ENCODE measurements at places on chromosomes 3 and 15.

DNA sequence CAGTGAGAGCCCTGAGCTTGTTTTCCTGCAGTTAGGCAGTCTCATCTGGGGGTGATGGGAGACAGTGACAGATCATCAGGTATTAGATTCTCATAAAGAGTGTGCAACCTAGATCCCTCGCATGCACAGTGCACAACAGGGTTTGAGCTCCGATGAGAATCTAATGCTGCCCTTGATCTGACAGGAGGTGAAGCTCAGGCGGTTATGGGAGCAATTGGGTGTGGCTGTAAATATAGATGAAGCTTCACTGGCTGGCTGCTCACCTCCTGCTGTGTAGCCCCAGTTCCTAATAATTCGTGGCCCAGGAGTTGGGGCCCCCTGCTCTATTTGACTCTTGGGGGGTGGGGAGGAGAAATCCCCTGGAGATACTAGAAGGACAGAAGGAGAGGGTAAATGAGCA lies 309.4 kb upstream of the STT3B start:
- H3K4me3 ChIP-seq: peak overlapping the region; percentile 32
- DNase-seq: no peak
- H3K36me3 ChIP-seq: peaks cover 27% of the 10 kb centered on the region
- H3K27me3 ChIP-seq: no peaks in the 10 kb centered on the region
- peak overlapping the region; percentile 85 for H3K27ac ChIP-seq

DNA sequence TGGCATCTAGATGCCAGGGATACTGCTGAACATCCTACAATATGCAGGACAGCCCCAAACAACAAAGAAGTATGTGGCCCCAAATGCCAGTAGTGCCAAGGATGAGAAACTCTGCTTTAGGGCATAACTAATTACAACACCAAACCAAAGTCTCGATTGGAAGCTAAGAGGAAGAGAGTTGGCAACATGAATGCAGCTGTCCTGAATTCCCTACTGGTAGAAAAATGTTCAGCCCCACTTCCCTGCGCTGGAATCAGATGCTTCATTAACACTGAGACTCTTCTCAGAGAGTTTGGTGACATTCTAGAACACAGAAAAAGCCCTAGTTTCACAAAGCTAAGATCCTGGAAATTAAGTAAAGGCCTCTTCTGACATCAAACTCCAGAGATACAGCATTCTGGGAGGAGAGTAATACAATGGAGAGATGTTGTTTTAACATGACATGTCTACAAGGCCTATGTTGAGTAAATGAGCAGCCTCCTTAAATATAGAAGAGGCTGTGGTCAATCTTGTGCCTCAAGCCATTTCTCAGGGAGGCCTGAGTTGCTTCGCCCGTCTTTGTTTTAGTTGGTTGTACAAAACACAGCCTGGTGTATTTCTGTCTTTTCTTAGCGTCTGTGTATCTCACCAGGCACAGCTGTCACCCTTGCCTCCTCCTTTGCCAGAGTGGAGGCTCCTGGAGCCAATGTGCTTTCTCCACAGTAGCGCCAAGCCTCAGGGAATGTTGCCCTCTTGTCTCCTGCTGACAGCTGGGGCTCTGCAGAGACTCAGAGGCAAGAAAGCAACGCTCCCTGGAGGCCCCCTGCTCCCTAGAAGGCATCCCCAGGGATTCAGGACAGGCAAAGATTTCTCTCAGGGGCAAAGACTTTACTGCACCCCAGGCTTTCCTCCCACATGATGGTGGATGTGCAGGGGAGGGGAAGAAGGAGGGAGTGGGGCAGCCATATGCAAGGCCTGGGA lies 25.1 kb upstream of the CTNNB1 start:
- H3K36me3 ChIP-seq: no peaks in the 10 kb centered on the region
- peaks cover 12% of the 10 kb centered on the region for H3K27me3 ChIP-seq
- H3K4me1 ChIP-seq: no peaks in the 10 kb centered on the region
- H3K27ac ChIP-seq: no peak overlapping the region
- no peak overlapping the region for H3K4me3 ChIP-seq
- DNase-seq: no peak

GRCh38 chr3:81295906-81296577 lies 465.4 kb downstream of the GBE1 start:
- no peaks in the 10 kb centered on the region for H3K27me3 ChIP-seq
- no peaks in the 10 kb centered on the region for H3K36me3 ChIP-seq
- no peak overlapping the region for H3K4me3 ChIP-seq
- H3K27ac ChIP-seq: no peak overlapping the region

DNA sequence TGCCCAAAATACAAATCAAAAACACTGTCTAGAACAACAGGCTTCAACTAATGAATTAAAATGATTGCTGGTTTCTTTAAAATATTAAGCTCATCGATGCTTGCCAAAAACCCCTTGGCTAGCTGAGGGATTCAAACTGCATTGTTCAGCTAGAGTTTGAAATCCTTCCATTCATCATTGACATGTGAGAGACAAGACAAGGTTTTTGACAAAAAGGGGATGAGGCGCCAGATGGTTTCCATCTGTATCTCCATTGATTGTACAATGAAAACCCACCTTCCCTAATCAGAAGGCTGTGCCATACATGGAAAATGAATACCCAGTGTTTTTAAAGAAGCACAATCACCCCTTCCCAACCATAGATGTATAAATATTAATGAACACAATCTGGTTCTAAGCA lies 67.8 kb downstream of the THRB start:
- no peaks in the 10 kb centered on the region for H3K27me3 ChIP-seq
- no peaks in the 10 kb centered on the region for H3K4me1 ChIP-seq
- H3K4me3 ChIP-seq: no peak overlapping the region

DNA sequence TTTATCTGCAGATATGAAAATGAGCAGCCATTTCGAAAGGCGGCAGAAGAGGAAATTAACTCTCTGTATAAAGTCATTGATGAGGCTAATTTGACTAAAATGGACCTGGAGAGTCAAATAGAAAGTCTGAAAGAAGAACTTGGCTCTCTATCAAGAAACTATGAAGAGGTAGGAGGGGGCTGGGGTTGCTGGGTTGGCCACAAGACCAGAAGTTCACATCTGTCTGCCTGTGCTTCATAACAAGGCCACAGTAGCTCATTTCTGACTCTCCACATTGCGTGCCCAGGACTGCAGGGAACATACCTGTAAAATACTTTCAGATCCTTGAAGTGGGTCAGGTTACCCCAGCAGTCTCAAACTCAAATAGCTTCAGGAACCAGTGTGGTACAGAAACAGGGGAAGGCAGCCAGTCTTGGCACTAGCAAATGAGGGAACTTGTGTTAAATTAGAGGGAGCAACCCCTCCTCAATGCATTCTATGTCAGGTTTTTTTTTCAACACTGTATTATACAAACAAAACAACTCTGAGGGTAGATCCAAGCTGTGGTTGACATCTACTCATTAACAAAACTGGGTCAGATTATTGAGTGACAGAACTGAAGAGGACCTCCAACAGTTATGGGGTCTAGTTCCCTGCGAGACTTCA lies 48.7 kb downstream of the BFSP2 start:
- H3K4me1 ChIP-seq: peaks cover 34% of the 10 kb centered on the region
- peak; percentile 40 for DNase-seq
- H3K36me3 ChIP-seq: no peaks in the 10 kb centered on the region
- H3K27ac ChIP-seq: peak overlapping the region; percentile 86
- no peak overlapping the region for H3K4me3 ChIP-seq

GRCh38 chr3:187458921-187459320 lies 90.7 kb downstream of the RTP4 start:
- H3K27ac ChIP-seq: no peak overlapping the region
- H3K36me3 ChIP-seq: no peaks in the 10 kb centered on the region
- H3K27me3 ChIP-seq: peaks cover 20% of the 10 kb centered on the region

DNA sequence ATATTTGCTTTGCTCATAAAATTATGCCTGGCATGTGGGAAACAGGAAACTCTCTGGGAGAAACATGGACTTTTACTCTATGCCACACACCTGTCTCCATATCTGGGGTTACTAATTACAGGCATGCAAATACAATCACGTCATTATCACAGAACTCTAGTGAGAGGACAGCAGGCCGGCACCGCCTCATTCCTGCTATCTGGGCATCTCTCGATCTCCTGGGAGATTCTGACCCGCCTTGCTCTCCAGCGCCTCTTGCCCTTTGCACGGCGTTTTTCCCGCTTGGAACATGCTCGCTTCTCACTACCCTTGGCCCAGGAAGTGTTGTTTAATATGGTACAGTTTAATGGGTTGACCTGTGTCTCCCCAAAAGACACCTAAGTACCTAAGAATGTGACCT lies 45.4 kb upstream of the PARL start:
- H3K27ac ChIP-seq: no peak overlapping the region
- no peak for DNase-seq
- no peaks in the 10 kb centered on the region for H3K27me3 ChIP-seq
- no peaks in the 10 kb centered on the region for H3K36me3 ChIP-seq
- no peaks in the 10 kb centered on the region for H3K4me1 ChIP-seq
- no peak overlapping the region for H3K4me3 ChIP-seq

- no peaks in the 10 kb centered on the region for H3K36me3 ChIP-seq
- DNase-seq: peak; percentile 74
- H3K27me3 ChIP-seq: no peaks in the 10 kb centered on the region
- peaks cover 37% of the 10 kb centered on the region for H3K4me1 ChIP-seq
These were observed at the start of gene SLC9C1 for GRCh38 chr3:112293368-112294321. Gene SLC9C1, minus strand, starts transcription at chr3:112294216. Its CDS starts 7,425 bp downstream, at chr3:112286791.

GRCh38 chr15:70415398-70415797 lies 317.7 kb upstream of the TLE3 start:
- H3K27me3 ChIP-seq: peaks cover 21% of the 10 kb centered on the region
- H3K36me3 ChIP-seq: no peaks in the 10 kb centered on the region
- no peak overlapping the region for H3K4me3 ChIP-seq
- H3K27ac ChIP-seq: no peak overlapping the region

- H3K27ac ChIP-seq: no peak overlapping the region
- H3K36me3 ChIP-seq: no peaks in the 10 kb centered on the region
- H3K27me3 ChIP-seq: peaks cover 72% of the 10 kb centered on the region
- peaks cover 4% of the 10 kb centered on the region for H3K4me1 ChIP-seq
These were observed 1038.5 kb upstream of the NR2F2 start for GRCh38 chr15:95291898-95292472.

DNA sequence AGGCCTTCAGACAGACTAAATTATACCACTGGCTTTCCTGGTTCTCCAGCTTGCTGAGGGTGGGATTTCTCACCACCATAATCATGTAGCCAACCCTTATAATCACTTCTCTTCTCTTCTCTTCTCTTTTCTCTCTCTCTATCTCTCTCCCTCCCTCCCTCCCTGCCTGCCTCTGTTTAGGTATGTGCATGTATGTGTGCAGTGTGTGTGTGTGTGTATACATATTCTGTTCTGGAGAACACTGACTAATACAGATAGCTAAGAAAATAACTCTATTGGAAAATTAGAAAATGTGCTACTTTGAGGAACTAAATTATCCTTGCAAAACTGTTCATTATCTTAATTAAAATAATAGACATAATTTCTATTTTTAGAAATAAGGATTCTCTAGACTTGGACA lies 118.6 kb upstream of the GADL1 start:
- no peak overlapping the region for H3K27ac ChIP-seq
- no peaks in the 10 kb centered on the region for H3K36me3 ChIP-seq
- no peak overlapping the region for H3K4me3 ChIP-seq
- H3K27me3 ChIP-seq: no peaks in the 10 kb centered on the region
- no peak for DNase-seq
- peaks cover 3% of the 10 kb centered on the region for H3K4me1 ChIP-seq

- H3K4me1 ChIP-seq: peaks cover 28% of the 10 kb centered on the region
- no peak overlapping the region for H3K4me3 ChIP-seq
- no peaks in the 10 kb centered on the region for H3K27me3 ChIP-seq
- H3K27ac ChIP-seq: no peak overlapping the region
- DNase-seq: no peak
These were observed 72.1 kb upstream of the RPL35A start for GRCh38 chr3:197877902-197878301.

Data from activated CD4-positive, alpha-beta T cell treated with anti-CD3 and anti-CD28 coated beads, Interleukin-2, amount 10 ng/mL, durations not matched to agents 7 days and 5 days (primary cell).